ENCODE measurements at places on chromosomes 6 and 20.

GRCh38 chr6:34592208-34592952 lies 36.3 kb upstream of the SPDEF start:
- DNase-seq, result no peak

- no peak for DNase-seq
Measured at GRCh38 chr6:71029555-71029954, 72.7 kb upstream of the B3GAT2 start.

- no peak for DNase-seq
Measured at GRCh38 chr6:166904101-166904746, 52.1 kb downstream of the RNASET2 start.

GRCh38 chr20:46356195-46357029 lies 48.1 kb upstream of the CDH22 start:
- DNase-seq, result no peak

DNA sequence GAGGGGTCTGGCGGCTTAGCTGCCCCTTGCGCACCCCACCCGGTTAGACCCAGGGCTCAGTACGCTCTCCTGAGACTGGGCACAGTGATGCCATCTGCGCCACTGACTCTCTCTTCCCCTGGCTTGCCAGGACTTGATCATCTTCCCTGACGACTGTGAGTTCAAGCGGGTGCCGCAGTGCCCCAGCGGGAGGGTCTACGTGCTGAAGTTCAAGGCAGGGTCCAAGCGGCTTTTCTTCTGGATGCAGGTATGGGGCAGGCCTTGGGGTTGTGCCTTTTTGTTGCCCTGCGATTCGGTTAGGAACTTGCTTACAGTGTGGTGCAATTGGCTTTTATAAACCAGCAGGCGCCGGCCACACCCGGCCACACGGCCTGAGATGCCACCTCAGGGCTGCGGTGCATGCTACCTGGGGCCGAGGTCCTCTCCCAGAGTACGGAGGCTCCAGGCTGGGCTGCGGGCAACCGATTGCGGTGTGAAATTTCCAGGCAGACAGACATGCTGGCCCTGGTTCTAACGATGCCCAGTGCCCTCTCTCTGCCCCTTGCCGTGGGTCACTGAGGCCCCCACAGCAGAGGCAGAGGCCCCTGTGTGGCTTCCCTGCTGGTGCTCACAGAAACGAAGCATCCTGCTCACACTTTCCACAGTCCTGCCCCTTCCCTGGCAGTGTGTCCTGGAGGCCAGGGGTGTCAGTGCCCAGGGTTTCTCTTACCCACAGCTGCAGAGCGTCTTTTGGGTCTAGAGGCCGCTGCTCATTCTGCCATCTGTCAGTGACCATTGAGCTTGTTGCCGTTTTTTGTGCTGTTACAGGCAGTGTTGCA lies 1.7 kb downstream of the ADRM1 start:
- no peak for DNase-seq

GRCh38 chr6:136566851-136567250 lies 16.6 kb upstream of the MAP7 start:
- no peak for DNase-seq

GRCh38 chr6:64330694-64331307 lies 695.2 kb downstream of the PHF3 start:
- peak; percentile 55 for DNase-seq

DNA sequence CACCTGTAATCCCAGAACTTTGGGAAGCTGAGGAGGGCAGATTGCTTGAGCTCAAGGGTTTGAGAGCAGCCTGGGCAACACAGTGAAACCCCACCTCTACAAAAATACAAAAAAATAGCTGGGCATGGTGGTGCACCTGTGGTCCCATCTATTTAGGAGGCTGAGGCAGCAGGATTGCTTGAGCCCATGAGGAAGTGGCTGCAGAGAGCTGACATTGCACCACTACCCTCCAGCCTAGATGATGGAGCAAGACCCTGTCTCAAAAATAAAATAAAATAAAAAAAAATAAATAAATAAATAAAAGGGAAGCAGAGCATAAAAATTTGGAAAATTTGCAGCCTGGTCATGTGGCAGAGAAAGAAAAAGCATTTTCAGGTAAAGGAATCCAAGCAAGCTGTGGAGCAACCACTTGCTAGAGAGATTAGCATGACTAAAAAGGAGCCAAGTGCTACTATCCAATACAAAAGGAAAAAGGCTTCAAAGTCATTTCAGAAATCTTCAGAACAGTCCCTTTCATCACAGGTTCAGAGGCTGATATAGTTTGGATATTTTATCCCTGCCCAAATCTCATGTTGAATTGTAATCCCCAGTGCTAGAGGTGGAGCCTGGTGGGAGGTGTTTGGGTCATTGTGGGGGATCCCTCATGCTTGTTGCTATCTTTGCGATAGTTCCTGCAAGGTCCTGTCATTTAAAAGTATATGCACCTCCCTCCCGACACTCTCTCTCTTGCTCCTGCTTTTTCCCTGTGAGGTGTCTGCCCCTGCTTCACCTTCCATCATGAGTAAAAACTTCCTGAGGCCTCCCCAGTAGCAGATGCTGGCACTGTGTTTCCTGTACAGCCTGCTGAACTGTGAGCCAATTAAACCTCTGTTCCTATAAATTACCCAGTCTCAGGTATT lies 11.2 kb upstream of the TTK start:
- no peak for DNase-seq

DNA sequence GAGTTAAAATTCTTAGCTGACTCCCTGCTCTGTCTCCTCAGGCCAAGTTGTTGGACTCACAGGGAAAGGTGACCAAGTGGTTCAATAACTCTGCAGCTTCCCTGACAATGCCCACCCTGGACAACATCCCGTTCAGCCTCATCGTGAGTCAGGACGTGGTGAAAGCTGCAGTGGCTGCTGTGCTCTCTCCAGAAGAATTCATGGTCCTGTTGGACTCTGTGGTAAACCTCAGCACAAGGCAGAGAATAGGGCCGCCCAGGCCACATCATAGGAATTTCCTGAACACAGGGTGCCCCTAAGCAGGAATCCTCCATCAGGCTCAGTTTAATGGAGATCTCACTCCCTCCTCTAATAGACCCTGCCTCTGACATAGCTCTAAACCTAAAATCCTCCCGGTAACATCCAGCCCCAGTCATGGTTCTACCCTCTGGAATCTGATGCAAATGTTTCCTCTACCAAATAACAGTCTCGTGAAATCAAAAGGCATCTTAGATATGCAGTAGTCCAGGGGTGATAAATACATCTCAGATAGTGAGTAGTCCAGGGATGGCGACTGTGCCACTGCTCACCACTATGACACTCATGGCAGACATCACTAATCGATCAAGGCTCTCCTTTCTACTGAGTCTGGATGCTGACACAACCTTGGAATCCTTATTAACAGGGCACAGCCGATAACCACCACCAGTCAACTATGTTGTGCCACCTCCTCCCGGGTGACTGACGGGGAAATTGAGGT lies 18.3 kb downstream of the BPIFB1 start:
- no peak for DNase-seq

GRCh38 chr20:31767805-31768204 lies 28.7 kb downstream of the TPX2 start:
- DNase-seq, result no peak

DNA sequence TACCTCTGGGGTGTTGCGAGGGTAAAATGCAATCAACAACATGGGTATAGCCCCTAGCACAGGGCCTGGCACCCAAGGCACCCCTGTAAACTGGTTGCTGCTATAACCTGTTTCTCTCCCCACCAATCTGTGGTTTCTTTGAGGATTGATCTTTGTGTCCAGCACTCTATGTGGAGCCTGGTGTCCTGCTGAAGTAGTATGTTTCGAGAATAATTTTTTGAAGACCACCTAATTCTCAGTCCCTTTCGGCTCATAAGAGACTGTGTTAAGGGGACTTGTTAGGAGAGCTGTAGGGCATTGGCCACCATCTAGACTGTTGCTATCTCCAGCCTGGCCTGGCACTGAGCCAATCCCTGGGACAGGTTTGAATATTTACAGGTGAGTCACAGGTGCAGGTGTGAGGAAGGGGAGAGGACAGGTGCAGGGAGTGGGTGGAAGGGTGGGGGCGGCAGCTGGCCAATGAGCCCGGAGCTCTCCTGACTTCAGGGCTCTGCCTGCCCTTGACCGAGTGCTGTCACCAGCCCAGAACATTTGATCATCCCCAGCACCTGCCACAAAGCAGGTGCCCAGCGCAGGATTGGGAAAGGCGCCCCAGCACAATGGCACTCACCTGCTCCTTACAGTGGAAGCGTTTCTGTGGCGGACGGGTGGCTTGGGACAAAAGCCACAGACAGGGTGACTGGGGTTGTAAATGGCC lies 8.1 kb upstream of the C20orf144 start:
- no peak for DNase-seq

GRCh38 chr6:102300350-102300749 lies 906.8 kb downstream of the GRIK2 start:
- DNase-seq, result no peak

- DNase-seq, result peak; percentile 61
Measured at GRCh38 chr6:138188278-138188941, 26.7 kb downstream of the ARFGEF3 start.

GRCh38 chr6:31285486-31285885 lies 13.6 kb upstream of the HLA-C start:
- no peak for DNase-seq

GRCh38 chr6:111892431-111892830 lies 19.2 kb upstream of the FYN start:
- DNase-seq, result no peak

DNA sequence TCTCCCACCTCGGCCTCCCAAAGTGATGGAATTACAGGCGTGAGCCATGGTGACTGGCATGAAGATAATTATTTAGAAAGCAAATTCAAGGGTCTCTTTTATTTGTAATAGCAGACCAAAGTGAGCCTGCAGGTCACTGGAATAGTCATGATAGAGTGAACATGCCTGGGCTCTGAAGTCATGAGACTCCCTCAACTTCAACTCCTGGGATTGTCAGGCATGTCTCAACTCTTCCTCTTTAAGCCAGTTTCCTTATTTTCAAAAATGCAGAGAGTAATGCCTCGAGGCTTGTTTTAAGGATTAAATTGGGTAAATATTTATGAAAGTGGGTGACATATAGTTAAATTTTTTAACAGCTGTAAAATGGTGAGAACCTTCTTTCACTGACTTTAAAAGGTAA lies 22.7 kb upstream of the HECA start:
- DNase-seq, result peak; percentile 92

GRCh38 chr6:85015396-85015990 lies 251.1 kb upstream of the TBX18 start:
- no peak for DNase-seq

- peak; percentile 12 for DNase-seq
Measured at GRCh38 chr6:3919130-3919628, 70.0 kb downstream of the FAM50B start.

DNA sequence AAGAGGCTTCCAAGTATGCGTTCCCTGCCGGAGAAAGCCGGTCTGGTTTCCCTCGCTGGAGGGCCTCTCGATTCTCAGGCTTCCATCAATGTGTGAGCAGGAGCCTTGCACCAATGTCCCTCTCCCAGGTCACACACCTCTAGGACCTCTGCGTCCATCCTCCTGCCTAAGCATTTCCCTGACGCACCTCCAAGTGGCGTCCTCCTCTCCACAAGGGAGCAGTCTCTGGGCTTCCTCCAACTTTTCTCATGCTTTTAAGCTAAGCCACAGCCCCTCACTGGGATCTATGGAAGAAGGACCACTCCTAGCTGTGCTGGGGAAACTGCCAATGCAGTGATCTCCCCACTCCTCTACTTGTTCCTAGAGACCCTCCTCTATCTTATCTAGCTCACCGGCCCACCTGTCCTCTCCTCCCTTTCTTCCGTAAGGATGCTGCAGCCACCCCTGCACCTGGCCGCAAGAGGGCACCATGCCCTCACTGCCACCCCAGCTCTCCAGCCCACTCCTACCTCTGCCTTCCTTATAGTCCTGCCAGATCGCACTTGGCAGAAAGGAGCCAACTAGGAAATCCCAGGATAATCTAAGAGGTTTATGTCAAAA lies 258.7 kb downstream of the LRFN2 start:
- peak; percentile 12 for DNase-seq

DNA sequence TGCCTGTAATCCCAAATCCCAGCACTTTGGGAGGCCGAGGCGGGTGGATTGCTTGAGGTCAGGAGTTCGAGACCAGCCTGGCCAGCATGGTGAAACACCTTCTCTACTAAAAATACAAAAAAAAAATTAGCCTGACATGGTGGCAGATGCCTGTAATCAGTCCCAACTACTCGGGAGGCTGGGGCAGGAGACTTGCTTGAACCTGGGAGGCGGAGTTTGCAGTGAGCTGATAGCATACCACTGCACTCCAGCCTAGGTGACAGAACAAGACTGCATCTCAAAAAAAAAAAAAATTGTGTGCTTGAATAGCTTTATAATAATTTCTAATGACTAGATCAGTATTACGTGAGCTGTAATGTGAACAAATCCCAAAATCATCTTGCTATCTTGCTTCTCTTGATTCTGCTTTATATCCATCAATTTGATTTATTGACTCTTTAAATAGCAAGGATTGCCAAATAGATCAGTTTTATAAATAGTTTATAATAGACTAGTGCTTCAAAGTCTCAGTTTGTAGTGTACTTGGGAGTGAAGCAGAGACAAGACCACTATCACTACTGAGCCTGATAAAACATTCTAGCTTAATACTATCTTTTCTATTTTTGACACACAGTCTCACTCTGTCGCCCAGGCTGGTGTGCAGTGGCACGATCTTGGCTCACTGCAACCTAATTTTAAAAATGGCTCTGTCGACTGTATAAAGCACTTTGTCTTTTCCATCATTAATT lies 7.1 kb downstream of the AMD1 start:
- DNase-seq, result no peak

GRCh38 chr20:50583442-50584150 lies 73.4 kb downstream of the PTPN1 start:
- no peak for DNase-seq

GRCh38 chr6:150667977-150668716 lies 68.5 kb downstream of the PLEKHG1 start:
- peak; percentile 90 for DNase-seq

GRCh38 chr6:129501740-129502660 lies 208.0 kb downstream of the ARHGAP18 start:
- DNase-seq, result peak; percentile 89

DNA sequence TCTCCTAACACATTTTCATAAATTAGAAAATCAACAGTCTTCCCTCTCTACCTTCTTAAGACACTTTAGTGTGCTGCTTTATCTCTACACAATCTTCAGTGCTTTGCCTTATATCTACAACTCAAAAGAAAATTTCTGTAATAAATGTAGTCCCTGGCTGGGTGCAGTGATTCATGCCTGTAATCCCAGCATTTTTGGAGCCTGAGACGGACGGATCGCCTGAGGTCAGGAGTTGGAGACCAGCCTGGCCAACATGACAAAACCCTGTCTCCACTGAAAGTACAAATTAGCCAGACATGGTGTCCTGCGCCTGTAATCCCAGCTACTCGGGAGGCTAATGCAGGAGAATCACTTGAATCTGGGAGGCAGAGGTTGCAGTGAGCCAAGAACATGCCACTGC lies 9.7 kb upstream of the EDN1 start:
- no peak for DNase-seq

DNA sequence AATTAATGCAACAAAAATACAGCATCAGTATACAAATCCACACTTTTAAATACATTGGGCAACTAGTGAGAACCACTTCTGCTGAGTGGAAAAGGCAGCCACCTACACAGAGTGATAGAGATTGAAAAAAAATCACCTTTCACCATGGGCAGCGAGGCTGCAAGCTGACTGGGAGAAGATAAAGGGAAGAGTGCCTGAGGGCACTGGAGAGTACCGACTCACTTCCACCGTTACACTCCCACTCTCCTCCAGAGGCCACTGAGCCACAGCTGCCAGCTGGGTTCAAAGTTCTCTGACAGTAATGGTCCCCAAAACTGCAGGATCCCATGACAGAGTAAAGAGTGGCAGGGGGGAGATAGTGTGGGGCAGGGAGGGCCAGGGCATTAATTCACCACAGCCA lies 24.1 kb downstream of the PXT1 start:
- peak; percentile 35 for DNase-seq

- DNase-seq, result no peak
Measured at GRCh38 chr6:142321451-142321850, 19.6 kb downstream of the ADGRG6 start.

- DNase-seq, result no peak
Measured at GRCh38 chr6:27617046-27617687, 144.3 kb upstream of the ZNF184 start.

Measured in foreskin keratinocyte (primary cell).